Activated CD8-positive, alpha-beta T cell treated with anti-CD3 and anti-CD28 coated beads for 36 hours (primary cell): ENCODE measurements at places on chromosomes 7 and 10.

- DNase-seq, result no peak
These were observed 408.4 kb downstream of the PARD3 start for GRCh38 chr10:34406463-34407323.

DNA sequence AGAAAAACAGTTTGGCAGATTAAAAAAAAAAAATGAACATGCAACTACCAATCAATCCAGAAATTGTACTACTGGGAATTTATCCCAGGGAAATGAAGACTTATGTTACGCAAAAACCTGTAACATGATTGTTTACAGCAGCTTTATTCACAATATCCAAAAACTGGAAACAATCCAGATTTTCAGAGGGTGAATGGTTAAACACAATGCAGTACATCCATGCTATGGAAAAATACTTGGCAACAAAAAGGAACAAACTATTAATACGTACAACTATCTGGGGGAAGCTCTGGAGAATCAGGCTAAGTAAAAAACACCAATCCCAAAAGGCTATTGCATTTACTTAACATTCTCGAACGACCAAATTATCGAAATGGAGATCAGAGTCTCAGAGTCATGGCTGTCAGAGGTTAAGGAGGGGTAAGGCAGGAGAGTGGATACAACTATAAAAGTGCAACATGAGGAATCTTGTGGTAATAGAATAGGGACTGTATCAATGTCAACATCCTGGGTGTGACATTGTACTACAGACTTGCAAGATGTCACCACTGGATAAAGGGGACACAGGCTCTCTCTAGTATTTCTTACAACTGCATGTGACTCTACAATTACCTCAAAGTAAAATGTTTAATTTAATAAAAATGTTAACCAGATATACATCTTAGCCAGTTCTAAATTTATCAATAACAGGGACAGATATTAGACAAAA, 21.5 kb upstream of the RUFY2 start:
- no peak for DNase-seq

GRCh38 chr7:16764942-16765341, 11.4 kb downstream of the TSPAN13 start:
- no peak for DNase-seq

- DNase-seq, result no peak
These were observed 31.5 kb downstream of the PHF14 start for GRCh38 chr7:11005202-11005601.

- DNase-seq, result no peak
These were observed 42.3 kb upstream of the SORCS1 start for GRCh38 chr10:107206833-107207232.

GRCh38 chr7:90599038-90599437, 2.9 kb downstream of the CDK14 start:
- DNase-seq, result no peak

- no peak for DNase-seq
These were observed 38.5 kb downstream of the CAMK2B start for GRCh38 chr7:44286618-44287487.

DNA sequence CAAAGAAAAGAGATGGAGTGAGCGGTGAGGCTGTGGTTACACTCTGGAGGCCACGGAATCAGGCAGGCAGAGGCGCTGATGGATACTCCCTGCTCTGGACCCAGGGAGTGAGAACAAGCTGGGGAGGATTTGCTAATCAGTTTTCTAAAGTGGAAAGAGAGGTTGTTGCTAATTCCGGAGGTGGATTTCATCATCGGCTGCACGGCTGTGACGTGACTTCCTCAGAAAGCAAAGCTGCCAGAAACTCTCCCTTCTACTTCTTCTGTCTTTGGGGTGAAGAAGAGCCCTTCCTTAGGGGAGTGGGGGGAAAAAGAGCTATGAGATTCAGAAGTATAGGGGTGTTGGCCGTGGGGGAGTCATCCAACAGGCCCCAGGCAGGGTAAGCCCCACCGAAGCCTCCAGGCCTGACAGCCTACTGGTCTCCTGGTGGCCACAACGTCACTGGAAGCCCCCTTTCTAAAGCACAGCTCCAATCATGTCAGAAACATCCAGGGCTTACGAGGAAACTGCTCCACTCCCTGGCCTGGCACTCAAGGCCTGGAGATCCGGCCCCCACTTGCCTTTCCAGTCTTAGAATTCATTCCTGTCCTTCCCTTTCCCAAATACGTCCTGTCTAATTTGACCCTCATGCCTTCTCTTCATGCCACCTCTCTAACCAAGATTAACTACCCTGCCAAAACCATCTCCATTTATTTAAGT, 114.5 kb downstream of the HIP1 start:
- no peak for DNase-seq

GRCh38 chr7:158572000-158572828, 15.4 kb downstream of the PTPRN2 start:
- DNase-seq, result no peak

DNA sequence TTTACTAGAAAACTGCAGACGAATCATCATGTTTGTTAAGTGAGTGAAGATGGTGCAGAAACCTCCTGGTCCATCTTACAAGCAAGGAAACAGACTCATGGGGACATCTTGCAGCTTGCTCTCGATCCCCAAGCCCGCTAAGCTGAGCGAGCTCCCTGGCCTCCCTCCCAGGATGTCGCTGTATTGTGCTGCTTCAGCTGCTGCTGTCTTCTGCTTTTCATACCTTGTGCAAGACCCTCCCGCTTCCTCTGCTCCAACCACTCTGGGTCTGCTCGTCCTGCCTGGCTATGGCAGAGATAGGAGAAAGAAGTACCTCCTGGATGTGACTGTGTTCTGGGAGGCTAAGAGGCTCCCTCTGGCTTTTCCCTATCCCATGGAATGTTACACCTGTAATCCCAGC, 285.2 kb upstream of the FZD8 start:
- no peak for DNase-seq

GRCh38 chr10:119713744-119714483, 11.9 kb upstream of the INPP5F start:
- DNase-seq, result no peak
